ENCODE measurements at places on chromosomes 5 and 9. TPM values are rescaled to one million over a fixed set of nuclear protein-coding genes. Genes with fewer than 3 reads are reported as not detected.

DNA sequence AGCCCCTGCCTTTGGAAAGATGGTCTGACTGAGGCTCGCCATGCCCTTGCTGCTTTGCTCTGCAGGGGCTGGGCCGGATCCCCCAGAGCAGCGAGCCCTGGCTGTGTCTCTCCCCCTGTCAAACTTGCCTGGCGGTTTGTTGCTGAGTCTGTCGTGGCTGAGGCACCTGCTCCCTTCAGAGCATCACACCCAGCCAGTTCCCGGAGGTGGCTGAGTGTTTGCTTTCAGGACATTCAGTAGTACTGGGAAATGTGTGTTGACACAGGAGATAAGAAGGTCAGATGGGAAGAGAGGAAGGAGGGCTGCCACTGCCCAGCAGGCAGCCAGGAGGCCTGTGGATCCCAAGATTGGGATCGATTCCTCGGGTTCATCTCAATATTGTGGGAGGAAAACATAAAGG lies 62.9 kb downstream of the GADD45G start:
- no peaks in the 10 kb centered on the region for H3K27me3 ChIP-seq
- DNase-seq = no peak
- no peaks in the 10 kb centered on the region for H3K36me3 ChIP-seq
- no peaks in the 10 kb centered on the region for H3K4me1 ChIP-seq

The CDC20B gene
- not detected for total RNA-seq

- no peaks in the 10 kb centered on the region for H3K4me1 ChIP-seq
- H3K27ac ChIP-seq = no peak overlapping the region
- H3K27me3 ChIP-seq = no peaks in the 10 kb centered on the region
Observed at GRCh38 chr9:4197548-4197947, 102.3 kb downstream of the GLIS3 start.

- H3K27ac ChIP-seq = no peak overlapping the region
- H3K27me3 ChIP-seq = no peaks in the 10 kb centered on the region
- no peak for DNase-seq
- no peaks in the 10 kb centered on the region for H3K4me1 ChIP-seq
- H3K36me3 ChIP-seq = no peaks in the 10 kb centered on the region
Observed at GRCh38 chr5:7321724-7322123, 74.2 kb upstream of the ADCY2 start.
